Frontal cortex (tissue), 4 donors: ENCODE measurements at places on chromosomes 5 and 9.

DNA sequence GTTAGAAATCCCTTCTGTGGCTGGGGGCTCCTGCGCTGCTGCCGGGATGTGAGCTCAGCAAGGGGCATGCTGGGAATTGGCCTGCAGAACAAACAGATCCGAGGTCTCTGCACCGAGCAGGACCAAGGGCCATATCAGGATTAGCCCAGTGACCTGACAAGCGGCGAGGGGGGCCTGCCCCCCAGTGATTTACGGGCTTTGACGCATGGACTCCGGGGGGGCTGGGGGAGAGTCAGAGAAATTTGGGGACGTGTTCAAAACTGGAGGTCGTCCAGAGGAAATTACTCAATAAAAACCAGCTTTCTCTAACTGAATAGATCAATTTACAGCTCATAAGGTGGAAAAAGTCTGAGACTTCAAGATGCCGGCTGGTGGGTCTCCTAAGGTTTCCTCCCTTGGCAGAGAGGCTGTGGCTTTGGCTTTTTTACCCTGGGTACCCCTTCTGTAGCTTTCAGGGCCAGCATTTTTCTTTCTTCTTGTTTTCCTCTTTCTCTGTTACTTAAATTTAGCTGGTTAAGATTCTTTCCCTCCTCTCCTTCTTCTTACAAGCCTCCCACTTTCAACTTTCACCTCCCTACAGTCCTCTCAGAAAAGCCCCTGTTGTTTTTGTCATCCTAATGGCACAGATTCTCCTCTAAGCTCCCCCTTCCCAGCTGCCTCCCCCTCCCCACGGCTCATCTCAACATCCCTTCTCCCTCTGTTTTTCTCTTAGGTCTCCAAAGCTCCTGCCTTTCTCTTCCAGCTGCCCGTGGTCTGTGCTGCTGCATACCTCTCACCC, 551.0 kb downstream of the CCDC171 start:
- no peak for DNase-seq

DNA sequence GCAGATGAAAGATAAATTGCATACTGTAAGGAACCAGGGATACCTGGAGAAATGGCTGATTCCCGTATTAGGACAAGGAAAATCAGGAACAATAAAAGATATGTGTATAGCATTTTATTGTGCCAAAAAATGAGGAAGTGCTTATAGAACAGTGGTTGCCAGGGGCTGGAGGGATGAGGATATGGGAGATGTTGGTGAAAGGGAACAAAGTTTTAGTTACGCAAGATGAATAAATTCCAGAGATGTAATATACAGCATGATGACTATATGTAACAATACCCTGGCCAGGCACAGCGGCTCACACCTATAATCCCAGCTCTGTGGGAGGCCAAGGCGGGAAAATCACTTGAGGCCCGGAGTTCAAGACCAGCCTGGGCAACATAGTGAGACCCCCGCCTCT, 101.8 kb downstream of the CDK5RAP2 start:
- no peak for DNase-seq

DNA sequence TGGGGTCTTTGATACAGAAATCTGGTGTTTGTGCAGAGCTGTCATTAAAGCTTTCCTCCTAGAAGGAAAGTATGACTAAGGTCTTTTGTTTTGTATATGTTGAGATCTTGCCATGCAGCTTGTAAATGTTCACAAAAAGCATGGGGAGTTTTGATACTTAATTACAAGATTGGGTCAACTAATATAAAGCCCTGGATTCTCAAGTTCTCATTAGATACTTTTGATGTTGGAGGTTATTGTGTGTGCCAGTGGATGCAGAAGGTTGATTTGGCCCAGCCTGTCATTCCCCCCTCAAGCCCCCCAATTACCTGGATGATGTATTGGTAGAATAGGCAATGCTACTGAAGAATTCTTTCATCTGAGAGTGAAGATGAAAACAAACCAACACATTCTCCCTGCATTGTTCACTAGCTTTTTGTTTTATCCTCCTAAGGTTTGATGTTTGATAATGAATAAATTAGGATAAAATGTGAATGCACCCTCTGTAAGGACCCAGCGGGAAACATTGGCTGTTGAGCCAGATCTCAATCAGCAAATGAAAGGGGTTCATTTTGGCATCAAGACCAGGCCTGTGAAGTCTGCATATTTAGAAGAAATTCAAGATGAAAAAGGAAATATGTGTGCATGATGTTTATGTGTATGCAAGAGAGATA, 61.9 kb upstream of the ADAMTS19 start:
- DNase-seq: no peak

GRCh38 chr5:84480873-84481637, 96.4 kb upstream of the EDIL3 start:
- DNase-seq: no peak

GRCh38 chr5:177601577-177602457, 1.9 kb downstream of the B4GALT7 start:
- DNase-seq: no peak

- DNase-seq: no peak
These were observed 55.1 kb downstream of the ASS1 start for GRCh38 chr9:130499804-130500263.
